ENCODE measurements at places on chromosomes 11 and 22.

DNA sequence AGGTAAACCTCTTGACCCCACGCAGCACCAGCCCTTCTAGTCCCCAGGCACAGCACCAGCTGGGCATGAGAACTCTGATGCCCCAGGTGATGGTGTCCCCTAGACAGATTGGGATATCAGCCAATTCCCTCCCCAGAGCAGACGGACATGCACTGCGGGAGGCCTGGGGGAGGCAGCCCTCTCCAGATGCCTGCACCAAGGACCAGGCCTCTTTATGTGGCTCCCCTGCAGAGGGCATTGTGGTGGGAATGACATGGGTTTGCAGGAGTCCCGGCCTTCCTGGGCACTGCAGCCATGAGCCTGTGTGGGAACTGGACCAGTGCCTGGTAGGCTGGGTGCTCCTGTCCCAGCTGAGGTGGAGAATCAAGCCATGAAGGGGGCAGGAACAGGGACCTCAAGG is 25.9 kb downstream of the PPM1F start:
- no peak for DNase-seq

GRCh38 chr11:109739379-109739778 is 317.4 kb downstream of the C11orf87 start:
- no peak for DNase-seq

GRCh38 chr11:83007909-83008580 is 63.7 kb downstream of the RAB30 start:
- no peak for DNase-seq

GRCh38 chr11:116387641-116388040 is 385.1 kb downstream of the BUD13 start:
- DNase-seq: no peak

DNA sequence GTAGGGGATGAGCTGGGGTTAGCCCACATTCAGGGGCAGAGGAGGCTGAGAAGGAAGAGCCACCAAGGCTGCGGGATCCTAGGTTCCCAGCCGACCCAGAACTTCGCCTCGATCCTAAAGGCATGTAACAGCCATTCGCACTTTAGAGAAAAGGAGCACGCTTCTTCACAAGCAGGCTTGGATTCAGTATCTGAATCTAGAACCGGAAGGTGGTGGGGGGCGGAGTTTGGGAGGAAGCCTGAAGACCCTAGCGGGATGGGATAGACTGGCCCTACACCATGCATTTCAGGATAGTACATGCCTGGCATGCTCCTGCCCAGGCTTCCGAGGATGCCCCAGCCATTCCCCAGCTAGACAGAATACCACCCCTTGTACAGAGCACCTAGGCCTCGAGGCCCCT is 4.4 kb downstream of the SCARF2 start:
- no peak for DNase-seq

DNA sequence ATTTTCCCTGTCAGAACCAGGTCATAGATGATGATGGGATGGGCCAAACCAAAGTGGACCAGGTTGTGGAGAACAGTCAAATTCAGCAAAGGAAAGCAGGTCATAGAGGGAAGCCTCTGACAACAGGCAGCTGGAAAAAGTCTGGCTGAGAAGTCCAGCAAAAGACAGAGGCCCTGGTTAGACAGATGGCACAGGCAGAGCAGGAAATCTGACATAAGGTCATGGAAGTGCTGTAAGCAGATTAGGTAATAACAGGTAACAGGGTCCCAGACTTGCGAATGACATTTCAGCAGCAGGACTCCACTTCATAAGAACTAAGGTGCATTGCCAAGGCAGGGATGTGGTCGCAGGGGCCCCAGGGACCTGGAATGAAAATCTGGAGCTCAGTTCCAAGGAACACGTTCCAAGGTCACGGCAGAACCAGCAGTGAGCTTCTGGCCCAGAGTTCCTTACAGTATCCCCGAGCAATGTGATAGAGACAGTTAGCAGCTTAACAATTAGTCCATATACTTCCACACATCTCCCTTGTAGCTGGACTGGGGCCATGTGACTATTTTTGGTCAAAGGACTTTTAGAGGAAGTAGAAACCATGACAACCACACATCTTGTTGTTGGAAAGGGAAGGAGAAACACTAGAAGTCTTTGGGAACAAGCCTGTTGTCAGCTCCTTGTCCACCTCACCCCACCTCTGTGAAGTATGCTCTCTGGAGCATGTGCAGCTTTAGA is 75.4 kb downstream of the ME3 start:
- DNase-seq: no peak

DNA sequence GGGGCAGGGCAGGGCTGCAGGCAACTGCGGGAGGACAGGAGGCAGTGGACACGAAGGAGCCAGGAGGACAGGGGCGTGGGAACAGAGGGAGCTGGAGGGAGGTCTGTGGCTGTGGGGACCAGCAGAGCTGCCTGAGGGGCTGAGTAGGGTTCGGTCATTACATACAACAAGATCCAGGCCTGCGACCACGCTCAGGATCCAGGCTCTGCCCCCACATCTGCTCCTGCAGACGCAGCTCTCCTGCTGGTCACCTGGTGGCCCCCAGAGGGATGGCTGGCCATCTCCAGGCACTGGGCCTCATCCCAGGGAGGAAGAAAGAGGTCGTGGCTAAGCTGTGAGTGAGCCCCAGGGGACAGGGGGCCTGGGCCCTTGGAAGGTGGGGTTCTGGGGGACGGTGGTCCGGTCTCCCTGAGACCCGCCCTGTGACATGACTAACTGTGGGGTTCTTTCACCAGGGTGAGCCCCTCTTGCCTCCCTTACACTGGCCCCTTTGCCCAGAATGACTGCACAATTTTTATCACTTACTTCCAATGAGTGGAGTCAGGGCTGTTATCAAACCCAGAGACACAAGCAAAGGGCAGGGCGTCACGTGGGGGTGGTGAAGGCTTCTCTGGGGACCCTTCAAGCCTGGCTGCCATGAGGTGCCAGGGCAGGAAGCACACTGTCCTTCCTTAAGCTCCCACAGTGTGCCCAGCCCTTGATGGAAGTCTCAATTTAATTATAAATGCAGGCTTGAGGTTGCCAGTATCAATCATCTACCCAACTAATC is 6.7 kb upstream of the APOBEC3A start:
- no peak for DNase-seq

GRCh38 chr22:36478966-36479365 is 2.5 kb downstream of the TXN2 start:
- no peak for DNase-seq

DNA sequence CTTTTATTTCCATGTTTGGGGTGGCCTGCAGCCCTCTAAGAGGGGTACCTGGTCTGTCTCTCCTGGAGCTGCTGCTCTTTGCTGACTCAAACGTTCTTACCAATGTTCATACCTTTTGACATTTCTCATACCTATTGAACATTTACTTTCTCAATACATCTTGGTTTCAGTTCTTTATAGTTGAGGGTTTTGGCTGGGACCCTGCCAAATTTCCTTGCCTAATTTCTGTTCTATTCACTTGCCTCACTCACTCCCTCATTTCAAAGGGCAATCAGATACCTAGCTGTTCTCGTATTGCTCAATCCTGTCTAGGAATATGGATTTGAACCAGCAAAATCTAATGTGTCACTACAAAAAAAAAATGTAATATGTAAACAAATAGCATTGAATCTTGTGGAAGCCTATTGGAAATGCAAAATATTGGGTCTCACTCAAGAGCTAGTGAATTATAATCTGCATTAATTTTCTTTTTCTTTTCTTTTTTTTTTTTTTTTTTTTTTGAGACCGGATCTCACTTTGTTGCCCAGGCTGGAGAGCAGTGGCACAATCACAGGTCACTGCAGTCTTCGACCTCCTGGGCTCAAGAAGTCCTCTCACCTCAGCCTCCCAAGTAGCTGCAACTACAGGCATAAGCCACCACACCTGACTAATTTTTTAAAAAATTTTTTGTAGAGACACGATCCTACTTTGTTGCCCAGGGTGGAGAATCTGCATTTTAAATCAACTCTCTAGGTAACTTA is 7.5 kb downstream of the OR6M1 start:
- no peak for DNase-seq

DNA sequence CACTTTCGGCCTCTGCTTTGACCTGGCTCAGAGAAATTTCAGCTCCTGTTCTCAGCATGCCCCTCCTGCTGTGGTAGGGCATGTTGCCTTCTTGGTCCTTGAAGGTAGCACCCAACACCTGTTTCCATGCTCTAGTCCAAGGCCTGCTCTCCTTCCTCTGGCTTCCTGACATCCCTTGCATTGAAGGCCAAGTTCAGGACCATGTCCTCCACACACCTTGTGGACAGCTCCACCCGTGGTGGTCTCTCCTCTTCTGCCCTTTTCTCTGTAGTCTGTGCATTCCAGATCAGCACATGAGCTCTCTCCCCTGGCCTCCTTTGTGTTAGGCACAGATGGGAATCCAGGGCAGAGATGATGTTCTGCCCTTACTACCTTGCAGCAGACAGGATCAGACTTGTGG is 225.3 kb downstream of the ADAMTS15 start:
- no peak for DNase-seq

- DNase-seq: no peak
These were observed 229.5 kb downstream of the TTC28 start for GRCh38 chr22:28450109-28450508.

GRCh38 chr11:14894657-14895598 is 2.9 kb upstream of the CYP2R1 start:
- no peak for DNase-seq

DNA sequence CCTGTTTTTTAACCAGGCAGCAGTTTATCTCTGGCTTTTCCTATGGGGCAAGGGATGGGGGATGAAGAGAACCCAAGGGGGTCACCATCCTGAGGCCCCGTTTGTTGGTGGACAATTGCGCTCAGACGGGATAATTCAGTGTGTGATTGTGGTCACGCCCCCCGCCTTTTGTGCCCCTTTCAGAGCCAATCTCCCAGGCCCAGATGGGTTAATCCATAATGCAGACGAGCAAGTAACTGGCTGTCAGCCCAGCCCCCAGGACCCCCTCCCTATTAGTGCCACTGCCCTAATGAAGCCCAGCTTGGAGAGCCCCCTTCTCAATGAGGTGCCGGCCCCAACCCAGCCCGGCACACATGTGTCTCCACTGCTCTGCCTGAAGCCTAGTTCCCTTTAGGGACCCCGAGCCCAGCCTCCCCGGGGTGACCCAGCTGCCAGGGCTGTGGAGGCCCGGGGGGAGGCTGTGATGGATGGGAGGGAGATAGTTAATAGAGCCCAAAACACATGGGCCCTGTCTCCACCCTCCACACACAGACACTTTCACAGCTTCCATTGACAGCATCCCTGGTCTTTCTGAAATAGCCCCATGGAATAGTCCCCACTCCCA is 19.1 kb upstream of the ROBO3 start:
- DNase-seq: no peak

GRCh38 chr22:29071261-29072045 is 1.4 kb upstream of the KREMEN1 start:
- peak; percentile 50 for DNase-seq

DNA sequence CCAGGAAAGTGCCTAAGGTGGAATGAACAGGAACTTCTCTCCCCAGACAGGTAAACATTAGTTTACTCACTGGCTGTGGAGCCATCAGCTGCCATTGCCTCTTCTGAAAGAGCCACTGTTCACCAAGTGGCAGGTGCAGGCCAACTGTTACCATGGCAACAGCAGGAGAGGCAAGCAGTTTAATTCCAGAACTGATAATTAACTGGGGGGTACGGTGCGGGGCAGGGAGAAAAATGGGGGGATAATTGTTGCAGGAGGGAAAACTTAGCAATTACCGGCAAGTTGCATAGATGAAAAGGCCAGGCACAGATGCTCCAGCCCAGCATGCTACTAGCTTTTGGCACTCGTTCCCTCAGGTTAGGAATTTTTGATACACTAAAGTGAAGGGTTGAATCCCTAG is 85.1 kb downstream of the TRIM44 start:
- DNase-seq: no peak

- no peak for DNase-seq
These were observed 859.0 kb downstream of the FAM181B start for GRCh38 chr11:81874635-81875034.

DNA sequence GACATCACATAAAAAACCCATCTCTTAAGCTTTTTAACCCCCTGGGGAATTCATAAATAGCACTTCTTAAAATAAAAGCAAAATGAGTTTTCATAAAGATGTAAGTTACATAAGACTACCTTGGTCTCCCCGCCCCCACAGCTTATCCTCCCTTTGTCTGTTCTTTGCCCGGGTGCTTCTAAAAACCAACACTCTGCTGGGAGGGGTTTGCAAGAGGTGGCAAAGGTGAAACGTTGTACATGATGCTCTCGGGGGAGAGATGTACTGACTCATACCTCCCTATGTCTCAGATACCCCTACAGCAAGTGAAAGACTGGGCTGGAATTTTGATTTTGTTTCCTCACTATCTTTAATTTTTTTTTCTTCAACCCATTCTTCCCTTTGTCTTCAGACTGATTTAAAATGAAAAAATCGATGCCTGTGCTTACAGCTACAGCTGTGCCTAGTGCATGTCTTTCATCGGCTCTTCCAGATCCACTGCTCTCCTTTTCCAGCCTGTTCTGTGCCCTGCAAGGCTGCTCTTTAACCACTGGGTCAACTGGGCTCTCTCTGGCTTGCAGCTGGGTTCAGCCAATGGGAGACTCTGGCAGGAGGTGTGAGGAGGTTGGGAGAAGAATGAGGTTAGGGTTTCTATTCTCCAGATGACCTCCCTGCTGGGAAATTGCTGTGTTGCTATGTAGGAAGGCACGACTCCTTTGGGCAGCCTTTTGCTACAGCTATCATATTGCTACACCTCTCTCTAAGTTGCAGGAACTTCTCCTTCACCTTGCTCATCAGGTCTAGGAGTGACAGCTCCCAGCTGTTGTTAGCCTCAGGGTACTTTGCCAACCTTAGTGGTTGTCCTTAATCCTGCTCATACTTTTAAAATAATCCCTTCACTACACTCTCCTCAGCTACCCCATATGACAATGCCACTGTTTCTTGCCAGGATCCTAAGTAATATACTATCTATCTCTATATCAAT is 266.5 kb downstream of the TENM4 start:
- no peak for DNase-seq

GRCh38 chr11:63769714-63770455 is 1.3 kb upstream of the ZFTA start:
- DNase-seq: no peak

GRCh38 chr22:45638834-45639746 is 32.5 kb upstream of the ATXN10 start:
- no peak for DNase-seq

DNA sequence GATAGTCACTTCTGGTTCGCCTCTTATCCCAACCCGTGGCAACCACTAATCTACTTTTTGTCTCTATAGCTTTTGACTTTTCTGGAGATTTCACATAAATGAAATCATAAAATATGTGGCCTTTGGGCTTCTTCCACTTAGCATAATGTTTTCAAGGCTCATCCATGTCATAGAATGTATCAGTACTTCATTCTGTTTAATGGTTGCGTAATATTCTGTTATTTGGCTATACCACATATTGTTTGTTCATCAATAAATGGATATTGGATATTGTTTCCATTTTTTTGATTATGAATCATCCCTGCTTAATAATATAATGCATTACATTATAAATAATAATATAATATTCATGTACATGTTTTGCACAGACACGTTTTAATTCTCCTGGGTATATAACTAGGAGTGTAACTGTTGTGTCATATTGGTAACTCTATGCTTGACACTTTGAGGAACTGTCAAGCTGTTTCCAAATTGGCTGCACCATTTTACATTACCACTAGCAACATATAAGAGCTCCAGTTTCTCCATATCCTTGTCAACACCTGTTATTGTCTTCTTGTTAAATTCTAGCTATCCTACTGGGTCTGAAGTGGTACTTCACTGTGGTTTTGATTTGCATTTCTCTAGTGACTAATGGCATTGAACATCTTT is 181.5 kb downstream of the CADM1 start:
- no peak for DNase-seq

Measured in stimulated activated naive CD8-positive, alpha-beta T cell treated with anti-CD3 and anti-CD28 coated beads, Interleukin-15, Interleukin-2, amounts not matched to agents 100 U/mL and 50 U/mL, for 24 hours (primary cell).